ENCODE measurements at places on chromosomes 13 and 19. TPM values are rescaled to one million over a fixed set of nuclear protein-coding genes. Genes with fewer than 3 reads are reported as not detected.

FAM216B gene
- total RNA-seq = not detected

FXYD1 gene
- not detected for total RNA-seq

COMP gene
- total RNA-seq = not detected

PRRG2 gene
- 1.1 TPM for total RNA-seq

HSPB6 gene
- total RNA-seq = not detected

FREM2 gene
- not detected for total RNA-seq

TNFRSF19 gene
- total RNA-seq = not detected

KCNRG gene
- total RNA-seq = 0.44 TPM

WDR87 gene
- not detected for total RNA-seq

SOHLH2 gene
- not detected for total RNA-seq

SBK2 gene
- not detected for total RNA-seq

ICAM5 gene
- total RNA-seq = 3.8 TPM

NEK5 gene
- total RNA-seq = not detected

SGTA gene
- 93.0 TPM for total RNA-seq

TEX101 gene
- not detected for total RNA-seq

C3 gene
- total RNA-seq = 0.74 TPM

PCDH20 gene
- total RNA-seq = not detected

OR7C1 gene
- total RNA-seq = not detected

All from activated CD8-positive, alpha-beta memory T cell treated with anti-CD3 and anti-CD28 coated beads for 36 hours (primary cell).